ENCODE measurements at places on chromosomes 12 and 14. TPM values are rescaled to one million over a fixed set of nuclear protein-coding genes. Genes with fewer than 3 reads are reported as not detected.

The ADCY4 gene
- total RNA-seq = 4.4 TPM

The STYK1 gene
- total RNA-seq = 3.1 TPM

The ACVRL1 gene
- not detected for total RNA-seq

The CRY1 gene
- 17.3 TPM for total RNA-seq

The TMCC3 gene
- 0.83 TPM for total RNA-seq

The TTC8 gene
- 2.2 TPM for total RNA-seq

The CLEC2D gene
- total RNA-seq = 280 TPM

The MDGA2 gene
- not detected for total RNA-seq

The KRT5 gene
- total RNA-seq = not detected

The AICDA gene
- total RNA-seq = not detected

The CRIP1 gene
- 453 TPM for total RNA-seq

The SYCP3 gene
- 0.94 TPM for total RNA-seq

The SLC6A13 gene
- total RNA-seq = 0.68 TPM

The FIGNL2 gene
- total RNA-seq = 1.1 TPM

The POTEG gene
- not detected for total RNA-seq

The EFS gene
- total RNA-seq = not detected

DNA sequence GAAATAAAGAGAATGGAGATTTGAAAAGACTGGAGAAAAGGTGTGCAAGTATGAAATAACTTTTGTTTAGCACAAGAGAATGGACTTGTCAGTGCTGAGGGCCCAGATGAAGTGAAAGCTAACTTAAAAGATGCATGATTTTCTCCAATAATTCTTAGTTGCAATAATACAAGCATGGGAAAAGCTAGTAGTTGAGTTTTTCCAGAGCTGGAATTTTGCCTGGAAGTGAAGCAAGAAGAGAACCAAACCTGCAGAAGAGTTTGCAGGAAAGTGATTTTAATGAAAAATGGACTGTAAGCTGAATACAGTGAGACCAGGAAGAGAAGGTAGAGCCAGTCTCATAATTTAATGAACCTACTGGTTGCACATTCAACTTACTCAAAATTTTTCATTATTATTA lies 69.3 kb upstream of the FSCB start:
- DNase-seq = no peak

DNA sequence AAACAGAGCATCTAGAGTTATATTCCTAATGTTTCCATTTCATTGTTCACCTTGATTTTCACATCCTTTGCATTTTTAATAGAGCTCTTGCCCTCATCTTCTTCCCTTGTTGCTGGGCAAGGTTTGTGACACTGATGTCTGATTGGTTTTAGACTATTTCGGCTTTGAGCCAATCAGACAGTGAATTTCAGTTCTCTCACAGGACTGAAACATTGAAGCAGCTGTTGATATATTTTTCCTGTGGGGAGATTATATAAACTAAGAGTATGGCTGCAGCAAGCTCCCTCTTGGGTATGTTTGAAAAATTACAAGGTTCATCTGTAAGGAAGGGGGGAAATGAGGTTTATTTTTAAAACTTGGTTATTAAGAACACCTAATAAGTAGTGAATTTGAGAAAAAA lies 51.2 kb downstream of the ATF7IP start:
- no peak for DNase-seq

- no peak for DNase-seq
These were observed 28.6 kb upstream of the DNM1L start for GRCh38 chr12:32650508-32650907.

DNA sequence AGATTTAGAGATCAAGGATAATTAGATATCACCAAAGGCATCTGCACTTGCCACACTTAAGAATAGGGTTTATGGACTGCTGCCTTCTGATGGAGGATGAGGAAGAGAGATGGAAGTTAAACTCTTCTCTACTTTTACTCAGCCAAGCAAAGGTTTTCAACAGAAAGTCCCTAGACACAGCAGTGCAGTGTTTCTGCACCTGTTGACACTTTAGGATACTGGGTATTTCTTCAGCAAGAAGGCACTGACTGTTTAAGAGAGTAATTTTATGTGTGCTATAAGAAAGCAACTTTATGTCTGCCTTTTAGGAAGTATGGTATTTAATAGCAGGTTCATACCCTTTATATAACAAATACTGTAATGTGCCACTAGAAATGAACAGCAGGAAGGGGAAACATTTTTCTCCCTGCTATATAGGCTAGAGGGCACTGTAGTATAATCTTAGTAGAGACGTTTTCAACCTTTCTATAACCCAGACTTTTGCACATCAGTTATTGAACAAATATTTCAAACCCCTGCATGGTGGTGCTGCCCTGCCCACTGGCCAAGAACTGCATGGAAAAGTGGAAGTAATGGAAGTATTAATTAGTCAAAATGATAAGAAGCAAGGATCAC lies 225.0 kb upstream of the GRIP1 start:
- DNase-seq = no peak

- DNase-seq = no peak
These were observed 499 bp upstream of the GXYLT1 start for GRCh38 chr12:42145197-42145549.

DNA sequence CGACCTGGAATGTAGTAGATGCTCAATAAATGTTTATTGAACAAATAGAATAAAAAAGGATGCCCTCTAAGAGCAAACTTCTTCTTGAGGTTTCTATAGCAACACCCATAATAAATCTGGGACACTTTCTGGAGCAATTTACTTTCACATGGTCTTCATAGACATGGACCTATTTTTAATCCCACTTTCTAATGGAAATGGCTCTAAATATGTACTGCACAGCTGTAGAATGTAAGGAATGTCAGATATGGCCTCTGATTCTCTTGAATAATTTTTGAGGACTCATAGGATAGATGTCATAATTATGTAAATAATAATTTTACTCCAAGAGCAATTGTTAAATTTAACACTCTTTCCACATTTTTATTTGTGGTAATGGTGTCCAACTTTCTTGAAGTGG lies 133.5 kb upstream of the DAAM1 start:
- no peak for DNase-seq

GRCh38 chr12:108850854-108851573 lies 6.4 kb downstream of the SSH1 start:
- no peak for DNase-seq

DNA sequence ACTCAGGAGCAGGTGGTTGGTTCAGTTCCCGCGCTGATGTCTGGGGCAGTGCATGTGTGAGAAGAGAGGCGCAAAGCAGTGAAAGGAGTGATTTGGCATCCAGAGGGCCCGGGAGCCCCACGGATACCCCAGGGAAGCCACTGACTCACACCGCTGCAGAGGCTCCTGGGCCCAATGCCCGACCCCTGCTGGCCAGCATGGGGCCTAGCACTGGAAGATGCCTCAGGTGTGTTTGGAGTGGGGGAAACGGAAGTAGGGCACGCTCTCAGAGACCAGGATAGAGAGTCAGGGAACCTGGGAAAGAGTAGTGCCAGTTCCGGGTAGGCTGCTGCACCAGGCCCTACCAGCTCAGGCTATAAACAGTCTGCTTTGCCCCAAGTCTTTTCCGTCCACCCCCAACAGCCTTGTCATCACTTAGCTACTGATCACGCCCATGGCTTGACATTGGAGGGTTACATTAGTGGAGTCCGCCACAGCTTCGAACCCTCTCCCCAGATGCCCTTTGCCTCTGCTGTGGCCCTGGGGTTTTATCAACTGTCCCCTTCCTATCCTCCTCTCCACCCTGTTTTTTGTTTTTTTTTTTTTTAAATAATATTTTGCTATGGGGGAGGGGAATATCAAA lies 9.5 kb upstream of the CSAD start:
- peak; percentile 63 for DNase-seq

GRCh38 chr14:104821971-104822608 lies 21.2 kb downstream of the ZBTB42 start:
- peak; percentile 10 for DNase-seq

DNA sequence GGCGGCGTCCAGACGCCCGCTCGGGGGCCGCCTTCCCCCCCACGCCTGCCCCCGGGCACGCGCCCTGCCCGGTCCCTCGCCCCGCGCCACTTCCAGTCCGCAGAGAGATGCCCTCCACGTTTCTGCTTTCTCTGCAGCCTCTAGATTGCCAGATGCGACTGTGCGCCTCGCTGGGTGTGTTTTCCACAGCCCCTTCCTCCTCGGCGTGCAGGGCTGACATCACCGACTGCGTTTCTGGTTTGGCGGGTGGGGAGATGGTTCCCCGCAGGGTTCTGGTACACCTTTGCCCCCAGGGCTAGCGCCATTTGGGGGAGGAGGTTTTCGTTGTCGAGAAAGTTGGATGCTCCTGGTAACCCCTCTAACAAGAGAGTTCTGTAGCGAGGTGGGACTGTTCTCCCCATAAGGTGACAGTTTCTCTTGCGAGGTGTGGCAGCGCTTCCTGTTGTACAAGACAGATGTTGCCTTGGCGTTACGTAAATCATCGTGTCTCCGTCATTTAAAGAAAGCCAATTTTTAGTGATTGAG lies 1.5 kb downstream of the CALM1 start:
- peak; percentile 73 for DNase-seq

DNA sequence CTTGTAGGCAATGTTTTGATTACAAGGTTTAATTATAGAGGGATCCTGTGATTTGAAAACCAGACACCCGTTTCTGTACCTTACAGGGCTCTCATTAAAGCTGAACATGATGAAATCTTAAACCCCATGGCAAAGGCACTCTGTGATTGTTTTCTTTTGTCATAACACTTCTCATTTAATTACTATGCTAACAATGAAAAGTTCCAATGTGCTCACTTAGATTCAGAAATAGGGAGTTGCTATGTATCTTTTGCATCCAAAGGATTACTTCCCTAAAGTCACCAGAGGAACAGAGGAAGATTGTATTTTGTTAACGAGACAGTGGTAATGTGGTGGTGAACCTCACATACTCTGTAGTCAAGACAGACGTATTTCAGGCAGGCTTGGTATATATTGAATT lies 81.5 kb upstream of the MYF6 start:
- DNase-seq = no peak

GRCh38 chr12:78149459-78149858 lies 318.8 kb downstream of the NAV3 start:
- DNase-seq = no peak

GRCh38 chr12:52080403-52081251 lies 1.1 kb downstream of the SMIM41 start:
- DNase-seq = no peak

GRCh38 chr14:61593330-61593729 lies 102.0 kb upstream of the HIF1A start:
- no peak for DNase-seq

DNA sequence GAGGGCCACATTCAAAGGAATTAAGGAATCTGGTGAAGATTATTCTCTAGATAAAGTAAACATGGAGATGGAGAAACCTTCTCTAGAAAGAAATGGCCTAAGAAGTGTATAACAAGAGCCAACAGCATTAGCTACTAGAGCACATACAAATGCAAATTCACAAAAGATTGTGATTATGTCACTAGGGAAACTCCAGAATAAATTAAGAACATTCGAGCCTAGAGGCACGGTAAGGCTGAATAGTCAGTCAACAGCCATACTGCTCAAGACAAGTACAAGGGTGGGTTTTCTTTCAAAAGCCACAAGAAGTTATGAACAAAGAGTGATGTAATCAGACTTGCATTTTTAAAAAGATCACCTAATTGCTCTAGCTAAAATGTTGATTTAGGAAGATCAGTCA lies 25.4 kb downstream of the PPP4R3A start:
- DNase-seq = no peak

GRCh38 chr14:54177641-54178621 lies 218.9 kb upstream of the CDKN3 start:
- DNase-seq = no peak

DNA sequence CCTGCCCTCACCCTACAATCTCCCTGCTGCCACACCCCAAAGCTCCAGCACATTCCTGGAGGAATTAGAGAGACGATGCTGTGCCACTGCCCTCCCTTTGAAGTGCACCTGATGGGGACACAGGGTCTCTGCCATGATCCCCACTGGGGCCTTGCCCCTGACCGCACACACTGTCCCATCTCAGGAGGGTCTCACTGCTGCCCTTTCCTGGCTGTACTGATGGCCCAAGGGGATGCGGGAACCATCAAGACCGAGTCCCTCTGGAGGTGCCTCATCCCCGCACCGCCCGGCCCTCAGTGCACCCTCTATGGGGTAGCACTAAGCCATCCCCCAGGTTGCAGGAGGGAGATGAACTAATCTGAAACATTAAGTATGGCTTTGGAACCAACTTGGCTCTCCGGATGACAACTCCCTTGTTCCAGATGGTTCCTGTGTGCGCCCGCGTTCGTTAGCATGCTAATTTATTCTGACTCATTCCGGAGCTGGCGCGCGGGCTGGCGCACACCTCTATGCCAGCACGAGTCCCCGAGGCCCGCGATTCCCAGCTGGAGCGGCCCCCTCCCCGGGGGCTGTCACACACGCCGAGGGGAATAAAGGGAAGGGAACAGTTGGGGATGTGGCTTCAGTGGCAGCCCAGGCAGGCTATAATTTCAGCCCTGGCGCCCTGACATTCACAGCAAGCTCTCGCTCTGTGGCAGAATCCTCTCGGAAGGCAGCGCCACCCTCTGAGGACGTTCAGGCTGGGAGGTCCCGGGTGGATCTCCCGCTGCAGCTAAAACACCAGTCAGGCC lies 34.2 kb upstream of the C14orf180 start:
- no peak for DNase-seq

GRCh38 chr12:2650261-2651067 lies 144.3 kb upstream of the FKBP4 start:
- DNase-seq = no peak

DNA sequence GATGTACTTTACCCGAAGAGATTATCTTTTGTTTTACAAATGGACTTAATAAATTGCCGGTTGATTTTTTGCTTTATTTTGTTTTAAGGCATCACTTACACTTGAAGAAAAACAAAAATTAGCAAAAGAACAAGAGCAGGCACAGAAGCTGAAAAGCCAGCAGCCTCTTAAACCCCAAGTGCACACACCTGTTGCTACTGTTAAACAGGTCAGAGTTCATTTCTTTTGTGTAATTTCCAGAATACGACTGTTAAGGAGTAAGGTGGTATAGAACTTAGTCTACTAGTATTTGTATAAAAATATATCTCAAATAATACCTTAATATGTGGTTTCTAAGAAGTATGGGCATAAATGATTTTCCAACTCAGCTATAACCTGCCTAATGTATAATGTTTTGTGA lies 19.6 kb upstream of the SLC17A8 start:
- no peak for DNase-seq

DNA sequence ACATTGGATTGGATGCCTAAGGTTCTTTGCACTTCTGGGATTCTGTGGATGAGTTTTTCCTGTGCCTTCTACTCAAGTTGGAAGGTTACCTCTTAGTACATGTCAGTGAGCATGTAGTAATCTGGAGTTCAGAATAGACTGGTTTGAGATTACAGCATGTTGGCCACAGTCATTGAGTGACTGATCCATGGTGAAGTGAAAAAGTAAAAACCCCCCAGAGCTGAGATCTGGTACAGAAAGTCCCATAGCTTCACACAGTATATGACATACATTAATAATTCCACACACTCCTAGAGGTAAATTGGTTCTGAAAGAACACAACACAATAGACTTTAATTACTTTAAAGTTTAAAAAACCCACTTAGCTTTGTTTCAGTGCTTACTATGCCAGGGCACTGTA lies 11.9 kb upstream of the CCND2 start:
- no peak for DNase-seq

GRCh38 chr14:33790996-33791395 lies 159.9 kb downstream of the EGLN3 start:
- no peak for DNase-seq

GRCh38 chr14:88430976-88431375 lies 45.5 kb downstream of the SPATA7 start:
- no peak for DNase-seq

- DNase-seq = no peak
These were observed 123.6 kb downstream of the PAWR start for GRCh38 chr12:79567175-79567563.

Measured in activated naive CD8-positive, alpha-beta T cell treated with anti-CD3 and anti-CD28 coated beads, Interleukin-2, amount 10 ng/mL, durations not matched to agents 7 days and 5 days (primary cell).